ENCODE measurements at places on chromosomes 7 and 10. TPM values are rescaled to one million over a fixed set of nuclear protein-coding genes. Genes with fewer than 3 reads are reported as not detected.

GRCh38 chr10:26408858-26409494 lies 29.2 kb upstream of the APBB1IP start:
- no peaks in the 10 kb centered on the region for H3K27me3 ChIP-seq
- DNase-seq: no peak
- H3K36me3 ChIP-seq: no peaks in the 10 kb centered on the region
- H3K4me3 ChIP-seq: no peak overlapping the region
- H3K4me1 ChIP-seq: no peaks in the 10 kb centered on the region

DNA sequence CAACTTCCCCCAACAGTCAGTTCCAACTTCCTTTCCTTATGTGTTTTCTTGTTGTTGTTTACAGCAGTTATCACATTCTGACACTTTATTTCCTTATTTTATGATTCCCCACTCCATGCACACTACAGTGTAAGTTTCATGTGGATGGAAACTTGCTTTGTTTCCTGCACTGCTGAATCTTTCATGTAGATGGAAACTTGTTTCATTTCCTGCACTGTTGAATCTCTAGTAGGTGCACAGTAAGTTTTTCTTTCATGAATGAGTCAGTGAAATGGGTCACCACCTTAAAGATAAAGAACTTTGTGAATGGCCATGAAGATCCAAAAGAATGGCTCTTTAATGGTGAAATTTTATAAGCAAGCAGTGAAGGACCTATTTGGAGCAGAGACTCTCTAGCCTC lies 61.4 kb downstream of the SHOC2 start:
- no peak overlapping the region for H3K27ac ChIP-seq
- no peak overlapping the region for H3K4me3 ChIP-seq
- H3K36me3 ChIP-seq: no peaks in the 10 kb centered on the region
- DNase-seq: no peak
- H3K27me3 ChIP-seq: no peaks in the 10 kb centered on the region
- H3K4me1 ChIP-seq: no peaks in the 10 kb centered on the region

- no peak for DNase-seq
- no peak overlapping the region for H3K4me3 ChIP-seq
Measured at GRCh38 chr7:128073671-128074310, 42.6 kb upstream of the LRRC4 start.

MGAM2 gene
- 0.07 TPM for total RNA-seq

- no peak overlapping the region for H3K4me3 ChIP-seq
- no peak for DNase-seq
- no peaks in the 10 kb centered on the region for H3K27me3 ChIP-seq
- H3K36me3 ChIP-seq: no peaks in the 10 kb centered on the region
- H3K4me1 ChIP-seq: no peaks in the 10 kb centered on the region
Measured at GRCh38 chr7:133958822-133959221, 168.3 kb upstream of the LRGUK start.

DNA sequence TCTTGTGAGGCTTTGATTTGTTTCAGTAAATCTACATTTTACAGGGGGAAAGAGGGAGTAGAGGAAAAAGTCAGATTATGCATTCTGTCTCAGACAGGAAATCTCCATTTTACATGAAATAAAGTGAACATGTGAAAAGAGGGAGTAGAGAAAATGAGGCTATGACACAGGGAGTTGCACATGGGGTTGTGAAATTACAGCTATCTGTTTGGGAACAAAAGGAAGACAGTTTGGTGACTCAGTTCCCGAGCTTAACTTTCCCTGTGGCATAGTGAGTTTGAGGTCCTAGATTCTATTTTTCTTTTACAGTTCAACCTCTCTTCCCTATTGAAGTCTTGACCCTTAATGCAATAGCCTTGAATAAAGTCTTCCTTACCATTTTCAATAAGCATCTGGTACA lies 63.2 kb upstream of the AGR3 start:
- no peak overlapping the region for H3K27ac ChIP-seq
- no peaks in the 10 kb centered on the region for H3K4me1 ChIP-seq
- H3K36me3 ChIP-seq: peaks cover 5% of the 10 kb centered on the region
- DNase-seq: no peak
- no peak overlapping the region for H3K4me3 ChIP-seq
- no peaks in the 10 kb centered on the region for H3K27me3 ChIP-seq

DNA sequence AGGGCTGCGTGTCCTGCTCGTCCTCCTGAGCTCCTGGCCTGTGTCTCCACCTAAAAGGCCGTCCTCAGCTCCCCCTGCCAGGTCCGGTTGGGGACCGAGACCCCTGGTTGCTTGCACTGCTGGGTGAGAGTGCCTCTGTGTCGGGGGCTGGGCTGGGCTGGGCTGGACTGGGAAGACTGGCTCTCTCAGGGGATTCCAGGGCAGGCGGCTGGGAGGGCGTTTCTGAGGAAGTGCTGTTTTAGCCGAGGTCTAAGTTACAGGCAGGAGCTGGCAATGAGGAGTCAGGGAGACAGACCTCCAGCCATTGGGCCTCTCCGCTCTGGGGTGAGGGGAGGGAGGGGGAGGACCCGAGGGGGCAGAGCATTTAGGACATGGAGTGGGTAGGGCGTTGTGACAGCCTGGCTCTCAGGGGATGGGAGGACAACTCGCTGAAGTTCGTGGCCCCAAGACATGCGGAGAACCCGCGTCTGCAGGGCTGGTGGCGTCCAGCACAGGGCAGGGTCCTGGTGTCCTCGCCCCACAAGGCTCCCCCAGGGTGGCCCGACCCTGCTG lies 20.9 kb downstream of the FOXK1 start:
- no peak overlapping the region for H3K4me3 ChIP-seq
- no peak for DNase-seq
- H3K36me3 ChIP-seq: no peaks in the 10 kb centered on the region
- H3K4me1 ChIP-seq: peaks cover 19% of the 10 kb centered on the region
- no peak overlapping the region for H3K27ac ChIP-seq
- peaks cover 42% of the 10 kb centered on the region for H3K27me3 ChIP-seq

Measured in GM23338 (cell line).